Activated CD8-positive, alpha-beta memory T cell treated with anti-CD3 and anti-CD28 coated beads, Interleukin-2, amount 50 U/mL, for 48 hours (primary cell): ENCODE measurements at places on chromosomes 6 and 20.

DNA sequence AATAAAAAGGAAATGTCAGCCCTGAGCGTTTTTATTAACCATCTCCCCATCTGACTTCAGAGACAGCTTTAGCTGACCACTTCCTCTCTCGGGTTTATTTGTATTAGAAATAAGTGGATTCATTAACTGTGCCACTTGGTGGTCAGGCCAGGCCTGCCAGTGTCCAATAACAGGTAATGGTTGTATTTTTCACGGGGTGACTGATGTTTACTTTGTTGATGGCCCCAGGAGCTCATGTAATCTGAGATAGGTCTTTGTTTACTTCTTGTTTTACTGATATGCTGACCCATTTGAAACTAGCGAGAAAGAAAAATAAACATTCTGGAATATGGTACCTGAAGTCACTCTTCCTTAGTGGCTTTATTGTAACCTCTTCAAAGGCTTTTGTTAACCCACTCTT lies 504.3 kb upstream of the SLC35B3 start:
- DNase-seq, result no peak

GRCh38 chr6:47545223-47545622 lies 67.6 kb downstream of the CD2AP start:
- no peak for DNase-seq

- peak; percentile 97 for DNase-seq
Observed at GRCh38 chr6:32796848-32797776, 19.7 kb downstream of the HLA-DOB start.

DNA sequence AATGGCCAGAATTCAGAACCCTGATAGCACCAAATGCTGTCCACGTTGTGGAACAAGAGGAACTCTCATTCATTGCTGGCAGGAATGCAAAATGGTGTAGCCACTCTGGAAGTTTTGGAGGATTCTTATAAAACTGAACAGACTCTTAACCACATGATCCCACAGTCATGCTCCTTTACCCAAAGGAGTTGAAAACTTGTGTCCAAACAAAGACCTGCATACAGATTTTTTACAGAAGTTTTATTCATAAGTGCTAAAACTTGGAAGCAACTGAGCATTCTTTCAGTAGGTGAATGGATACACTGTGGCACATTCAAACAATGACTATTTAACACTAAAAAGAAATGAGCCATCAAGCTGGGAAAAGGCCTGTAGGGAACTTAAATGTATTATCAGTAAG lies 32.5 kb downstream of the PREP start:
- DNase-seq, result no peak
